A549 (cell line): ENCODE measurements at places on chromosomes 12 and 14. TPM values are rescaled to one million over a fixed set of nuclear protein-coding genes. Genes with fewer than 3 reads are reported as not detected.

GRCh38 chr14:89201645-89202044 lies 215.4 kb downstream of the FOXN3 start:
- no peak for DNase-seq

HCAR1 gene
- 0.01 to 0.07 TPM (median 0.03 TPM) in 3 replicates for polyA plus RNA-seq

DNA sequence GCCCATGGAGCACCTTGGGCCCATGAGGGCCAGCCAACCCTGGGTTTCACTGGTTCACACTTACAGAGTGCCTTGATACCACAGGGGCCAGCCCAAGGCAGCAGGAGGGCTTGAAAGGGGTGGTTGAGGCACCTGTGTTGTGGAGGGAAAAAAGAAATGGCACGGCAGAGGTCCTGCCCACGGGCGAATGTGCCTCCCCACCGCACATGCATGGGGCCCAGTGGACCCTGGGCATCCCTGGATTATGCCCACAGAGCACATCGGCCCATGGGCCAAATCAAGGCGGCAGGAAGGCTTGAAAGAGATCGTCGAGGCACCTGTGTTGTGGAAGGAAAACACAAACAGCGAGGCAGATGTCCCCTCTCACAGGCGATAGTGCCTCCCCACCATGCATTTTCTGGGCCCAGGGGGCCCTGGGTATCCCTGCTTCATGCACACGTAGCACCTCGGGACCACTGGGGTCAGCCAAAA lies 378.1 kb downstream of the ALG10 start:
- no peak for DNase-seq

DNA sequence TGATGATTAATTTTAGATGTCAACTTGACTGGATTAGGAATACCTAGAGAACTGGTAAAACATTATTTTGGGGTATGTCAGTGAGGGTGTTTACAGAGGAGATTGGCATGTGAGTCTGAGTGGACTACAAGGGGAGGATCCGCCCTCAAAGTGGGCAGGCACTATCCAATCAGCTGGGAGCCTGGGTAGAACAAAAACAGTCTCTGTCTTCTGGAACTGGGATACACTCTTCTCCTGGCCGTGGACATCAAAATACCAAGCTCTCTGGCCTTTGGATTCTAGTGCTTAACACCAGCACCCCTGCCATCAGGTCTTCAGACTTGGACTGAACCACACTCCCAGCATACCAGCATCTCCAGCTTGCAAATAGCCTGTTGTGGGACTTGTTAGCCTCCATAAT lies 4.4 kb upstream of the SCAF11 start:
- DNase-seq: no peak

GRCh38 chr14:99183311-99183710 lies 88.7 kb downstream of the BCL11B start:
- DNase-seq: no peak

- DNase-seq: no peak
Observed at GRCh38 chr12:54425702-54426101, 6.6 kb upstream of the ITGA5 start.

DNA sequence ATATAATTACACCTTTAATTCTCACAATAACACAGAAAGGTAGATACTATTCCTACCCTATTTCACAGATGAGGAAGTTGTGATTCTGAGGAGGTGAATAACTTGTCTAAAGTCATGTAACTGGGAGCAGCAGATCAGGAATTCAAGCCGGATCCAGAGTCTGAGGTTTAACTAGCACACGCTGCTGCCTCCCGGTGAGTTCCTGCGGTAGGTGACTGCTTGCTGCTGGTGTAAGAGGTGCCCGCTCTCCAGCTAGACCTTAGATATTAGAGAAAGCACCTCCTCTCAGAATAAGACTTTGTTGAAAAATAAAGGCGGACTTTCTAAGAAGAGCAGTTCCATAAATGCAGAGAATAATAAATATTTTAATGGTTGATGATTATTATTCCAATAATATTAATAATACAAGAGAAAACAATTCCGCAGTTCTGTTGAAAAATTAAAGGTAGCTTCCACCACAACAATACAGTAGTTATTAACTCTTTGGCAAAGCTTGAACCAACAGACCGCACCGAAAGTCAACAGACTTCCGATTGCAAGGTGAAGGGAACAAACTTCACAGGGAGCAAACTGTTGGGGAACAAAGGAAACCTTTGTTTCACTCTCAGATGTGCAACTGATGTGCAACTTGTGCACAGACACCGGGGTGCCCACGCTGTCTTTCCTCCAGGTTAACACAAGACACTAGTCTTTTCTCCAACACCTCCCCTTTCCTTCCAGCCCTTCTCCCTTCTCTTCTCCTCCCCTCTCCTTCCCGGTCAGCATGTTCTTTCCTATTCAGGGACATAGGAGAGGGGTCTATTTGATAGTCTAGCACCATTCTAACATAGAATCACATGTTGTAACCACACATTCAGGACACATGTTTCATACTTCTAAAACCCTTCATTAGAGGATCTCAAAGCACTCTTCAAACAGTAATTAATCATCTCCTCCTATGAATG lies 73.2 kb upstream of the EGLN3 start:
- DNase-seq: no peak

- DNase-seq: no peak
Observed at GRCh38 chr14:75497701-75498100, 24.6 kb upstream of the BATF start.

DNA sequence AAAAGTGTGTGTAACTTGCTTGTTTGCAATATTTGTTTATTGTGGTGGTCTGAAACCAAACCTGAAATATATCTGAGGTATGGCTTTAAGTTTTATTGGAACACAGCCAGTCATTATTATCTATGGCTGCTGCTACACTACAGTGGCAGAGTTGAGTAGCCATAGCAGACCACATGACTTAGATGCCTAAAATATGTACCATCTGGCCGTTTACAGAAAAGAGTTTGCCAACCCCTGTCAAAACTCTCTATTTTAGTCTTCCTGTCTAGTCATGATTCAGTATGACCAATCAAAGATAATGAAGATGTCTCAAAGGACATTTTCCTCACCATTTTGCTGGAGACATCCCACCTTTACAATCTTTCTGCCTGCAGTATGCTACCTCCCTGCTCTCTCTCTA lies 242.3 kb downstream of the ANO6 start:
- DNase-seq: no peak

DNA sequence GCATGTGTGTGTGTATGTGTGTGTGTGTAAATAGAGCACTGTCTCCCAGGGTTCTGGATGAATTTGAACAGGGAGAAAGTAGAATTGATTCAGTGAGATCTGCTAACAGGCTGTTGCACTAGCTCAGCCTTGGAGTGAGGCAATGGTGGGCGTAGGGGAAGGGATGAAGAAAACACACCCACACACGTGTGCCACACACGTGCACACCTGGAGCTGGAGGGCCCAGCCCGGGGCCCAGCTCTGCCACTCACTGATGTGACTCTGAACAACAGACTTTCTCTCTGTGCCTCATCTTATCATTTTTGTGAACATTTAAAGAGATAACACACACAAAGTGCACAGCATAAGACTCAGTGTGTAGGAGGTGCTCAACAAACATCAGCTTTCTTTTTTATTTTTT lies 4.2 kb downstream of the ACACB start:
- DNase-seq: no peak

DNA sequence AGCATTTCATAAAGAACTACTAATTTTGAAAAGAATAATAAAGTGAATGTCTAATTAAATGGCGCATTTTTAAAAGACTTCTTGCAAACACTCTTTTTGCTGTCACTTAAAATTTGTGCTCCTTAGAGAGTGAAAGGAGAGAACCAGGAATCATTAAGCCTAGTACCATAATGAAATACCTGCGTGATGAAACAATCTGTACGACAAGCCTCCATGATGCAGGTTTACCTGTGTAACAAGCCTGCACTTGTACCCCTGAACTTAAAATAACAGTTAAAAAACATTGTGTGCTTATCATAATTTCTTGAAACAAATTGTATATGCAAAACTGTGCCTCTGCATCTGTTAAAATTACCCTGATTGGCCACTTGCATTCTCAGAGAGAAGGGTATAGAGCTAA lies 108.1 kb downstream of the MGAT4C start:
- no peak for DNase-seq

DNA sequence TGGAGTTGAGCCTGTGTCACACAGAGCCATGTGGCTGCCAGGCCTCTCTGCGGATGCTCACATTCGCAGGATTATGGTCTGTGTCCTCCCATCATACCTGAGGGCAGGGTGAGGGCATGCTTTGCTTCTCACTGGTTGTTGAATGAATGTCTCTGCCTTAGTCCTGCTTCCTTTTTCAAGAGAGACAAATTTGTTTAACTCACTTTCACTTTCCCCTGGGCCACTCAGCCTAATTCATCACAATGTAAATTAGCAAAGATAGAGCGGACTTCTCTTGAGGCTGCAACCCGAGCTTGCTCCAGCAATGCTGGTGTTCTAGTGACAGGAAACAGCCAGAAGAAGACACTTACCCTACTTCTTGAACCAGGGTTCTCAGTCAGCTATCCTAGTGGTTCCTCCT lies 35.5 kb upstream of the PAX9 start:
- DNase-seq: no peak

TBK1 gene
- 28.0 to 29.3 TPM (median 28.7 TPM) in 3 replicates for polyA plus RNA-seq

KIF5A gene
- 0.45 to 0.61 TPM (median 0.55 TPM) in 3 replicates for polyA plus RNA-seq

CELA1 gene
- polyA plus RNA-seq: not detected in 3 replicates

DNA sequence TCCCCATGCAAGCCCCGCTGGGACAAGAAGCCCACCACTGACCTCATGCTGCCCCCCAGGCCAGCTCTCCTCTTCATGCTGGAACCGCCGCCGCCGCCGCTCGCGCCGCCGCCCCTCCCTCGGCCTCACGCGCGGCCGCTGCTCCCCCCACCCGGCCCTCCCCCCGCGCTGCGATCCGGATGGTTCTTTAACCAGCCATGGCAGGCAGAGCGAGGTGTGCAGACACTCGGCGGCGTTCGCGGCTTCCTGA lies at the start of gene DCAF5:
TSS of gene DCAF5 (minus strand) at position 218 of the 250 bp plus-strand sequence. CDS start at position 77, 141 bp downstream.
- DNase-seq: no peak

- no peak for DNase-seq
Observed at GRCh38 chr12:19641235-19642080, 202.2 kb downstream of the AEBP2 start.

GRCh38 chr14:72610831-72611200 lies 283.1 kb downstream of the DPF3 start:
- no peak for DNase-seq

- no peak for DNase-seq
Observed at GRCh38 chr14:72690324-72690723, 203.6 kb downstream of the DPF3 start.

SDR9C7 gene
- 0.05 TPM in 1 of 3 replicates, not detected in the others for polyA plus RNA-seq

DNA sequence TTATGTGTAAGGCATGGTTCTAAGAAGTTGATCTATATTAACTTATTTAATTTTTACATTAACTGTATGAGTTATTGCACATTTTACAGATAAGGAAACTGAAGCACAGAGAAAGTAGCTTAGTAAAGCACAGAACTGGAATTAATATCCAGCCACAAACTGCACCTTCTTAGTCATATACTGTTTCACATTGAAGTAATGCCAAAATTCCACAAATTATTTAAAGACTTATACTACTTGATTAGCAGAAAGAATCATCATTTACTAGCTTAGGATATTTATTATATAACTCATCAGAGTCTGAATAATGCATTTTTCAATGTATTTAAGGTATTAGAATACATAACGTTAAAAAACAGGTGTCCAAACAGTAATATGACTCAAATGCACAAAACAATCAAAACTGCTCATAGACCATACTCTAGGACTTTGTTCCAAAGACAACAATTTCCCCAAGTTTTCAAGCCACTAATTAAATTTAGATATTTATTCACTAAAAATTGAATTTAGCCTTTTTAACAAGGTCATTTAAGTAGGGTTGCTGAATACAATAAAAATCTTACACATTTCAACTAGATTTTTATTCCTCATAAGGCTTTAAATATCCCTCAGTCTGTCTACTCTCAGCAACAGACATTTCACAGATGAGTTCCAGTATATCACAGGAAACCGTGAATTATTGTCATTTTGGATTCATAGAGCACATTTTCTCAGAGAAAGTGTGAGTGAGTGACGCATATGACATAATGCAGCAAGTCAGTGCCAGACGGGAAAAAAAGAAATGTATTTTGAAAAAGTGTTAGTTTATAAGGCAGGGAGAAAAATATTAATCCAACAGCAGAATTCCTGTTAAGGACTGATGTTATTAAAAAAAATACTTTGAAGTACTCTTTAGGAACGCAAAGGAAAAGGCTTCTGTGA lies 782.5 kb downstream of the TMTC2 start:
- DNase-seq: no peak

DNA sequence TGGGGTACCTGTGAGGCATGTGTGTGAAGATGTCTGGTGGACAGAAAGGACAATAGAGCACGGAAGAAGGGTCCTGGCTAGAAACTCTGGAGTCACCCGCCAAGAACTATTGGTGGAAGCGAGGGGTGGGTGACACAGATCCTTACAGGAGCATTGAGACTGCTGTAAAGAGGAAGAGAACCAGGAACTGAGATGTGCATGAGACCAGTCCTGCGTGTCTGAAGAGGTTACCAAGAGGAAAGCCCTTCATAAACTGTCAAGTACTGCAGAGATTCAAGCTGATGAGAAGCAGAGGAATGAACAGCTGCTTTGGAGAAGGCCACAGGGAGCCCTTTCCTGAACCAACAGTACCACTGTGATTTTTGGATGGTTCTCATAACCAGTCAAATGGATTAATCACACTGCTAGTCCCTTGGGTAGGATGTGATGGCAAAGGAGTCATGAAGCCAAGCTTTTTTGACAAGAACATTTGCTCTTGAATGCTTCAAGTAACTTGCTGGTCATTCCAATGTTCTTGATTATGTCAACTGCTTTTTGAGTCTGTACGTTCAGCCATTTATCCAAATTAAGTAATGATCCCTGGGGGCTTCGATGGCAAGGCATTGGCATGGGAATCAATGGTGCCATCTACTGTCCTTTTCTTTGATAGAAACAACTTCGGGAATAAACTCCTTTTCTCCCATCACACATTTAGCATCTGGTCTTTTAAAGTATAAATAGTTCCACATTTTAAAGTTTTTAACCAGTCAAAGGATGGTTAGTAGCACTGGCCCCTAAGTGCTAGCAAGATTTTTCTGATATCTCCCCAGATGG lies 42.9 kb downstream of the GPR135 start:
- no peak for DNase-seq

ACTR6 gene
- polyA plus RNA-seq: 32.6 to 37.0 TPM (median 33.7 TPM) in 3 replicates

DNA sequence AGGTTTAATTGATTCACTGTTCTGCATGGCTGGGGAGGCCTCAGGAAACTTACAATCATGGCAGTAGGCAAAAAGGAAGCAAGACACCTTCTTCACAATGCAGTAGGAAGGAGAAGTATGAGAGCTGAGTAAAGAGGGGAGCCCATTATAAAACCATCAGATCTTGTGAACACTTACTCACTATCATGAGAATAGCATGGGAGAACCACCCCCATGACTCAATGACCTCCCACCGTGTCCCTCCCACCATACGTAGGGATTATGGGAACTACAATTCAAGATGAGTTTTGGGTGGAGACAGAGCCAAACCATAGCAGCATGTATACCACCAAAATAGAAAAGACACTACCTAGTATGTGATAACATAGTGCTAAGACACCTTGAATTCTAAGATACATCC lies 2.9 kb upstream of the HMGA2 start:
- no peak for DNase-seq
